ENCODE measurements at places on chromosomes 12 and 14.

DNA sequence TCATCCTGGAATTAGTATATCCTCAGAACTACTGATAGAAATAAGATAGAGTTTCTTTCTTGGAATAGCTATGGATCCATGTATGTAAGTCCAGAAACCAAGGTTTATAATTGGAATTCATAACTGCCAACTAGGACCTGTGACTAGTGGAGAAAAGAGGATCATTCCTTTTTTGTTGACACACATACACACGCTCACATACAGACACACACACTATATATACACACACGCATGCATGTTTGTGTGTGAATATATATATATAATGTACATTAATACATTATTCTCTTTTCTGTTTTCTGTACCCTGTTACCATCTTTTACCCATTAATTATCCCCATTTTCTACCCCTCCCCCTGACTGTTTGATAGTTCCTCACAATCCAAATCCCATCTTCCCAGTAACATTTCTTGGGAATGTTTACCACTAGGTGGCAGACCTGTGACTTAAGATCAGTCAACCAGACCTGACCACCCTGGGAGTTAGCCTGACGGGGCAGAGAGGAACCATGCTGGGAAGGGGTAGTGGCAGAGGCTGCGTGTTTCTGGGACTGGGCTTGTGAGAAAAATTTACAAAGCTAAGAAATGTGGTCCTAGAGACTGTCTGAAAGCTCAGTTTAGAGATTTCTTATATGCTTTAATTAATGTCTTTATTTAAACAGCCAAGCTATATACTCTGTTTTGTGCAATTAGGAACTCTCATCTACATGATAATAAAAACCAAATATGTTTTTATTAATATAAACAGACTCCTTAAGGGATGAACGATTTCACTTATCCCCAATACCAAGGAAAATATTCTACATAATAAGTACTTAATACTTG, 308.0 kb downstream of the PPFIA2 start:
- peak; percentile 88 for DNase-seq

DNA sequence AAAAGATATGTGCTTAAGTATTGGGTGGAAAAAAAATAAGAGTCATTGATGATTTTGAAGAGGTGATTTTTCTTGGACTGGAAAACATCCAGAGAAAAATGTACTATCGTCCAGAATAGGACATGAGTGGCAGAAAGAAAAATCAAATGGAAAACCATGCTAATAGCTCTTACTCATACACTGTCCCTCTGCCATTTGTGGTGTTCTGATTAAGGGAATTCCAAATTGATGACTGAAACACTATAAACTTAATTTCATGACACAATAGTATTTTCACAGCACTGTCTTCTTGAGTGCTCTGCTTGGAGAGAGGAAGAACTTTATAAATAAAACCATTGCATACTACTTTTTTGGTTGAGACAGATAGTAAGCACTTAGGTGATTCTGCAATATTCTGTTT, 72.4 kb downstream of the USP15 start:
- DNase-seq, result peak; percentile 36

- DNase-seq, result peak; percentile 77
Observed at GRCh38 chr12:105523164-105524057, 192.9 kb downstream of the C12orf75 start.

DNA sequence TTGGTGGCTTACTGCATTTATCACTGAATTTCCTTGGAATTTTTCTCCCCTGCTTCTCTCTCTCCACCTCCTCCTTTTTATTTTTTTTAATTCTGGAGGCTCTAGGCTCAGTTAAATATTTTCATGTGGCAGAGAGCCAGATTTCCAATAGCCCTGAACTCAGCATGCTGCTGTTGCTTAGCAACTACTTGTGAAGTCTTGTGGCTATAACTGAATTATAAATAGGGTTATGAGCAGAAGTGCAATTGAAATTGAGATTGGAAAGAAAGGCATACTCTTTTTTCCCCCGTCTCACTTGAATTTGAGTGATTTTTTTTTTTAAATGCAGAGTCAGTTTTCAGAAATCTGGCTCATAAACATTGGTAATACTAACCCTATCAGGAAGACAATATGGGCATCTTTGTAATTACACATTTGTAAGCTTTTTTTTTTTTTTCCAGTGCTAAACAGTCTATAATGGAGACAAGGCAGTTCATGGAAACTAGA, 38.3 kb downstream of the ATF7IP start:
- peak; percentile 95 for DNase-seq

DNA sequence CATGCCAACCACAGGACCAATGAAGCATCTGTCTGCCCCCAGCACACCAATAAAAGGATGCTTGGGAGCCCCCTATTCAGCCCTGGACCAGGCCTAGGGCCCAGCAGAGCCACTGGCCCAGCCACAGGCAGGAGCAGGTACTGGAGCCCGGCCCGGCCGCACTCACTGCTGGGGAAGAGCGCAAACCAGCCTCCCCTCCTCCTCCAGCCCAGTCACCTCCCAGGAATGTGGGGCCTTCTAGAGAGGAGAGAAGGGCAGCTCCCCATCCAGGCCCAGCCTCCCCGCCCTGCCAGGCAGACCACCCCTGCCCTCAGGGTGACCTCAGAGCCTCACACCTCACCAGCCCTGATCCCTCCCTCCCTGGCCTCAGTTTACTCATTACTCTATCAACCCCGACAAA, 56.2 kb downstream of the CCNK start:
- DNase-seq, result peak; percentile 82

DNA sequence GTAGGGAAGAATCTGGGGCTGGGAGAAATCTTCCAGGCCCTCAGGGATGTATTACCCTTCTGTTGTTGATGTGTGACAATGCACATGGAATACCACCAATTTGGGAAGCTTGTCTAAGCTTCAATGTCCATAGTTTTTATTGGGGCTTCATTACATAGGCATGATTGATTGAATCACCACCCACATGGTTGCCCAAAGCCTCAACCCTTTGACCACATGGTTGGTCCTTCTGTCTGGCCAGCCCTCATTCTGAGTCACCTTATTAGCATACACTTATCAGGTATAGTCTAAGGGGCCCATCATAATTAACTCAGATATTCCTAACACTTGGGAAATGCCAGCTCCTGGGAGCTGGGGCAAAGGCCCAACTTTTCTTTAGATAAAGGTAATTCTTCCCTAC, 93.3 kb downstream of the AKAP6 start:
- DNase-seq, result no peak

- peak; percentile 51 for DNase-seq
Observed at GRCh38 chr12:546920-547845, 87.4 kb downstream of the B4GALNT3 start.

DNA sequence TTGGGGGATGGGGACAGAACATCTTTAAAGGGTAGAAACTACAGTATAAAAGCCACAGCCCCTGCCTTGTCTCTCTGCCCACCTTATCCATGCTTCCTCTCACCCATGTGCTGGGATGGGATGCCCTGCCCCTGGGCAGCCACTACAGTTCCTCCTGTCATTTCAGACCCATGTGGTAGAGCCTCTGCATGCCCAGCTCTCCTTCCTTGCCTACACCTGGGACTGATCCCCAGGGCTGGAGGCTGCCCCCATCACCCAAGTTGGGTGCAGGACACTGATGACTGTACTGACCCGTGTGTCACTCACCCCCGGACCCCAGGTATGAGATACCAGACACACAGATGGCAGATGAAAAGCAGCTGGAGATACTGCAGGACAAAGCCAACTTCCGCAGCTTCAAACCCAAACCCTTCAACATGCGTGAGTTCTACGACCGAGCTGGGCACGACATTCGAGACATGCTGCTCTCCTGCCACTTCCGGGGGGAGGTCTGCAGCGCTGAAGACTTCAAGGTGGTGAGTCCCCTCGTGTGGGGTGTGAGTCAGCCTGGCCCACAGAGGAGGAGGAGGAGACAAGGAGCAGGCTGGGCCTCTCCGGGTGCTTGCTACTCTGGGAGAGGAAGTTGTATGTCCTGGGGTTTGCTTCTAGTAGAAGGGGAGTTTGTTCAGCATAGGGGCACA, 2.2 kb downstream of the ASIC1 start:
- DNase-seq, result peak; percentile 42

GRCh38 chr12:59657266-59657665, 61.4 kb downstream of the SLC16A7 start:
- DNase-seq, result peak; percentile 80

GRCh38 chr12:79884401-79885006, 50.4 kb downstream of the PPP1R12A start:
- DNase-seq, result no peak

GRCh38 chr12:72035625-72036024, 97.0 kb downstream of the TPH2 start:
- no peak for DNase-seq

DNA sequence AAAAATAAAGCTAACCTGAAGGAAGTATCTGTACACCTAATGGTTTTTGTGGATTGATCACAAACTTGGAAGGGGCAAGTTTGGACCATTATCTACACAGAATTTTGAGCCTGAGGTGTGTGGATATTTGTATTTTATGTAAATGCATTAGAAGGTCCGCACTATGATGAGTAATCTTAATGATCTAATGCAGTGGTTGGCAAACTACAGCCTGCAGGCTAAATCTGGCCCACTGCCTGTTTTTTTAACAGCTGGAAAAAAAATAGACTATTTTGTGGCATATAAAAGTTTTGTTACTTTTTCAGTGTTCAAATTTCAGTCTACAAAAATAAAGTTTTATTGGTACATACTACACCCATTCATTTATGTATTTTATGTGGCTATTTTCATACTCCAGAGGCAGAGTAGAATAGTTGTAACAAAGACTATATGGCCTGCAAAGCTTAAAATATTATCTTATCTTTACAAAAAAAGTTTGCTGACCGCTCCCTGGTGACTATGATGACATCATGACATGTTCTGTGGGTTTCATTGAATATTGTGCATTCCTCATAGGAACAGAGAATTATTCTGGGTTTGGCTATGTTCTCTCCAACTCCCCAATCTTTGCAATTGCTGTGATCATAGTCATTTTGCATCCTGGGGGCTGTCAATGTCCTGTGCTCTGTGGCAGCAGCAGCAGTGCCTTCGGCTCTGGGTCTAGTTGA, 962.6 kb upstream of the FBXO33 start:
- no peak for DNase-seq

- DNase-seq, result peak; percentile 44
Observed at GRCh38 chr12:124804011-124804621, 59.5 kb downstream of the SCARB1 start.

- peak; percentile 6 for DNase-seq
Observed at GRCh38 chr12:130765186-130765659, 49.1 kb upstream of the RIMBP2 start.

GRCh38 chr14:33737446-33737845, 213.4 kb downstream of the EGLN3 start:
- DNase-seq, result no peak

DNA sequence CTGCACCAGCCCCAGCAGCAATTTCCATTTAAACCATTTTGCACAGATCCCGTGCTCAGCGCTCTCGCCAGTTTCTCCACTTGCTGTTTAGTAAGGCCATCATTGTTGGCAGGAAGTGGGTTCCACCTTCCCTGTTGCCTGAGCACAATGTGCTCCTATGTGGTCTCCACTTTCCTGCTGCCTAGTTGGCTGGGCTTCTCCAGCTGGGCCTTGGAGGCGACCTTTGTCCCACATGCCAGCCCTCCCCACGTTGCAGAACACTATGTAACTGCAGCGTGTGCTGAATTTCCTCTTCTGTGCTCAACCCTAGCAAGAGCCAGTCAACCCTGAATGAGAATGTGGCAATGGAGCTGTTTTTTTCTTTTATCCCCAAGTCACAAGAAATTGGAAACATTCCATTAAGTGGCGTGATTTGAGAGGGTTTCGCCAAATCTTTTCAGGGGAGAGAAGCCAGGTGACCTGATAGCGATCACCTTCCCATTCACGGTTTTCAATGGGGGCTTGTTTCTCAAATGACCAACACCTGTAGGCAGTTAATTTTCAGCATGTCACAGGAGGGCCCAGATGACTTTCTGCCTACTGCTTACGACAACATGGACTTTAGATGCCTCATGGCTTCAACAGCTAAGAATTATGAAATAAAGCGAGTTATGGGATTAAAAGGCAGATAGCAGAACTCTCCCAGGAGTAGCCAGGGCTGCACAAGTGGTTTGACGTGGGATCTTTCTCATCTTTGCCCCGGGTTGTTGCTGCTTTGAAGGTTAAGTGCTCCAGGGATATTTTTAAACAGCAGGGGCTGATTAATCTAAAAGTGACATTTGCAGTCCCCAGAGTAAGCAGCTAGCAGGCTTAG, at the start of gene ACACB:
TSS of gene ACACB (plus strand) at position 830 of the 853 bp plus-strand sequence. CDS start 22,819 bp downstream, outside the sequence.
- peak; percentile 13 for DNase-seq

- no peak for DNase-seq
Observed at GRCh38 chr12:14576896-14577295, 9.2 kb upstream of the PLBD1 start.

GRCh38 chr12:49198431-49199155, 9.7 kb upstream of the TUBA1A start:
- DNase-seq, result peak; percentile 73

- no peak for DNase-seq
Observed at GRCh38 chr14:73749706-73750530, 35.7 kb upstream of the PNMA1 start.

- DNase-seq, result peak; percentile 26
Observed at GRCh38 chr12:113461666-113462065, 10.0 kb downstream of the LHX5 start.

DNA sequence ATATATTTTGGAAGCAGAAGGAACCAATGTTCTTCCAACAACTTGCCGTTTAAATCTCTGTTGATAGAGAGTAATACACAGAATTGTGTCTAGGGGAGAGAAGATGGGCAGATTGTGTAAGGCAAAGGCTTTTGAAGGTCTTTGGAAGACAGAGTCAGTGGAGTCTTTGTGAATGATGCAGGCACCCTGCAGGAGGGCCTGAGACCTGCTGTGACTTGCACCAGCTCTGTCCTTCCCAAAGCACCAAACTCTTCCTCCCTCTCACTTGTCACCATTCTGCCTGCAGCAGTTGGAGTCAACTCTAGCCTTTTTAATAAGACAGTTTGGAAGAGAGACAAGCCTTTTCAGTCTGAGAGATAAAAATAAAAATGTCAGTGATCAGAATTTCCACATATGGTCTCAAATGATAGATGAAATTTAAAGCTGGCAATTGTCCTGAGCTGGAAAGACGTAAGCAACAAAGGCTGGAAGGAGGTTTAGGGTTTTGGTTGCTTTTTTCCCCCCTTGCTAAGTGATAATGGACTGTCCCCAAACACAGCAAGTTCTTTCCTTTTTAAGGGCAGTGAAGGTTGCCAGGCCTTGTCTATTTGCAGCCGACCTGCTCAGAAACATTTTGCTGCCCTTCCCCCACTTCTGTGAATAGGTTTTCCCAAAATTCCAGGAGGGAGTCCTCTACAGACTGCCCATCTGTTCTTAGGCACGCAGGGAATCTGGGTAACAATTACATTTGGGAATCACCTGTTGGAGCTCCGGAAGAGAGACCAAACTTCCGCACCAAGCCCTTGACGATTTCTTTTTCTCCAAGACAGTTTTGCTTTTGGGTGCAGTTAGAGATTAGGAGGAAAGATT, 103.0 kb upstream of the NTF3 start:
- DNase-seq, result no peak

DNA sequence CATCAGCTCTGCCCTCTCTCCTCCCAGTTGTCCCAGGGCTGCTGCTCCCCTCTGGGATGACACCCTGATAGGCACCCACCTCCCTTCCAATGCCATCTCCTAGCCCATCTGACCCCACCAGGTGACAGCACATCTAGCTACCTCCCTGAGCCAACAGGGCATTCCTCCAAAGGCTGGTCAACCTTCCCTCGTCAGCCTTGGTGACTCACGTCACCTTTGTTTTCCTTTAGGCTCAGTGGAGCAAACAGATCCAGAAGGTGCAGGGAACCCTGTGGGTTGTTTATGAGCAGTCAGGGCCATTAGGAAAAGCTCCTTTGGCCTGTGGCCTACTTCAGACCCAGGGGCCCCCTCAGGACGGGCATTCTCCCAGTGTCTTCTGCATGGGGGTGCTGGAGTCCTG, 32.4 kb downstream of the PIGH start:
- DNase-seq, result no peak

- peak; percentile 48 for DNase-seq
Observed at GRCh38 chr12:9646794-9647781, 22.4 kb upstream of the CLEC2D start.

Measured in choroid plexus epithelial cell (primary cell).